Stimulated activated CD4-positive, alpha-beta T cell treated with anti-CD3 and anti-CD28 coated beads, Interleukin-1b, Interleukin-23, amount 100 ng/mL, for 48 hours (primary cell): ENCODE measurements at places on chromosomes 13 and 19.

- DNase-seq, result no peak
Measured at GRCh38 chr13:100824366-100824765, 149.8 kb upstream of the TMTC4 start.

DNA sequence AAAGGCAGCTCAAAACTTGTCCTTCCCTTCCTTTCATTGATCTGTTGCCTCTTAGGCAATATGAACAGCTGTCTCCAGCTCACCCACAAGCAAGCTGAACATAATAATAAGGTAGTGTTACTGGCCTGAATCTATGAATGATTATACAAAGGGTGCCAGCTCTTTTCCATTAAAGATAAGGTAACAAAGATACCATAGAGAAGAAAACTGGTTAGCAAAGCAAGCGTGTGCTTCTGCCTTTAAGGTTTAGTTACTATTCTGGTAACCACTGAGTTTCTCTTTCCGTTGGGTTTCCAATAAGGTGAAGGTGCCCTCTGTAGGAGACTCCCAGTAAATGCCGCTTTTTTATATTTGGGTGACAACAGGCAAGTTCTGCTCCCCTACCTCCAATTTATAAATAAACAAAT lies 12.1 kb upstream of the DACH1 start:
- DNase-seq, result no peak

DNA sequence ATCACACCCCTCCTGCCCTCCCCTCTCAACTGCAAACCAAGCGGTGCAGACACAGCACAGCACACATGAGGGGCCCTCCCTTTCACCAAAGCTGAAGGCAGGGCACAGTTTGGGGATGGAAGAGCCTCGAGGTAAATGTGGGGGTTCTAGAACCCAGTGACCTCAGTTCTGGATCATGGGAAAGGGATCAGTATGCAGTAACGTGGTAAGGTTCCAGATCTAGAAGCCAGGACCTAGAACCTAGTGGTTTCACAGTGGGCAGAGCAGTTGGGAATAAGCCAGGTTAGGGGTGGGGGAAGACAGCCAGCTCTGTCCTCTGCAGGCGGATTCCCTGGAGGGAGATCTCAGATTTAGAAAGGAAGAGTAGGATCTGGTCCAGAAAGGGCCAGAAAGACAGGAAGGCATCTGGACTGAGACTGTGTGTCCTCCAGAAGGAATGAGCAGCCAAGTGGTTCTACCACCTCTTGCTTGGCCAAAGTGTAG lies 3.1 kb downstream of the FTL start:
- DNase-seq, result no peak

DNA sequence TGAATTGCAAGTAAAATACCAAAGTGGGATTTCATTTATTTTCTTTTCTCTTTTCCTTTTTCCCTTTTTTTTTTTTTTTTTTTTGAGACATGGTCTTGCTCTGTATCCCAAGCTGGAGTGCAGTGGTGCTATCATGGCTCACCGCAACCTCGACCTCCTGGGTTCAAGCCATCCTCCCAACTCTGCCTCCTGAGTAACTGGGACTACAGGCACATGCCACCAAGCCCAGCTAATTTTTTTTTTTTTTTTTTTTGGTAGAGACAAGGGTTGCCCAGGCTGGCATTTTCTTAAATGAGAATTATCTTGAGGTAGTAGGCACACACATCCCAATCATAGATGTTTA lies 68.5 kb upstream of the GPR183 start:
- DNase-seq, result no peak

DNA sequence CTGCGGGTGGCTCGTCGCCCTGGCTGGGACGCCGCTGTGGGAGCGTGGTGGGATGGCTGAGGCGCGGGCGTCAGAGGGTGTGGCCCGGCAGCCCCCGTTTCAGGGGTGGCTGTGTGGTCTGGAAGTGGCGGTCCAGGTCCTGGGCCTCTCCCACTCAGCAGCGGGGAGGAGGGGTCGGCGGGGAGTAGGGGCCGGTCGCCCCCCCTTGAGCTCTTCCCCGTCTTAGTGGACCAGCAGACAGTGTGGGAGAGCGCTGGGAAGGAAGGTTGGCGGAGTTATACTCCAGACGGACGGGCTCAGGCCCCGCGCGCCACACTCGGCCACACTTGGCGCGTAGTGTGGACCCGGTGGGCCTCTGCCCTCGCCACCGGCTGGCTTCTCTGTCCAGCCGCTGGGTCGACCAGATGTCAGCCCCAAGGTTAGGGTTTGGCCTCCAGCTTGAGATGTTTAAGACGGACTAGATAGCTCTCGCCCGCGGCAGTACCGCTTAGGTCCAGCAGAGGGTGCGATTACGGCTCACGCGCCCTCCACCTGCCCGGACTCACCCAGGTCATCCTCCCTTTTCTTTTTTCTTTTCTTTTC lies 21.7 kb upstream of the ZNF429 start:
- peak; percentile 64 for DNase-seq

DNA sequence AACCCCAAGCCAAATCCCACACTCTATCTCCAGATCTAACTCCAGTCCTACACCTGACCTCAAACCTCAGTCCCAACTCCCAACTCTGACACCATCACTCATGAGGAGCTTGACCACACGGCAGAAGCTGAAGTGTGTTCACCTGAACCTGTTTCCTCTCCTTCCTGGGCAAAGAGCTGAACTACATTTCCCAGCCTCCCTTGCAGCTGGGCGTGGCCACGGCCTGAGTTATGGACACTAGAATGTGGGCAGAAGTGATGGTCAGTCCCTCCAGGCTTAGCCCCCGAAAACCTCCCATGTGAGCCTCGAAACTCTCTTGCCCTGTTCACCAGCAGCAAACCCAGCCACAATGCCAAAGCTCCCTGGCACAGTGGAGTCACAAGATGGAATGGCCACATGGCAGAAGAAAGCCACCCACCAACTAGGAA lies 19.5 kb upstream of the MEIS3 start:
- no peak for DNase-seq

DNA sequence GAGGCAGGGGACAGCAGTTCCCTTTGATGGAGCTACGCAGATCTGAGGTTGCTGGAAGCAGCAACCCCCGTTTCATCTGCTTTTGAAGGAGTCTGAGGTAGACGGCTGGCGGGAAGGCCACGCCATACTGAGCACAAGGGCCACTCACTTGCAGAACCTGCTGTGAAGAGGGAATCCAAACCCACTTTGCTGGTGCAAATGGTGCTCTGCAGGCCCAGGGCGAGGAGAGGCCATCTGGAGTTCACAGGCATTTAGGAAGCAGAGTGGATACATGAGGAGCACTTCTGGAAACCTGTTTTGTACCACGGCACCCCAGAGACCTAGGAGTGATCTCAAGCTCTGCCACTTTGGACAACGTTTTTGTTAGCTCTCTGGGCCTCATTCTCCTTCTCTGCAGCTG lies 227.8 kb downstream of the UQCRFS1 start:
- DNase-seq, result no peak

- no peak for DNase-seq
Measured at GRCh38 chr13:103614761-103615160, 548.5 kb upstream of the SLC10A2 start.

- DNase-seq, result no peak
Measured at GRCh38 chr13:93248627-93249047, 22.0 kb downstream of the GPC6 start.

GRCh38 chr13:27533155-27533643 lies 82.8 kb upstream of the MTIF3 start:
- DNase-seq, result peak; percentile 29

GRCh38 chr13:22740264-22740663 lies 440.5 kb upstream of the SGCG start:
- DNase-seq, result no peak

- DNase-seq, result no peak
Measured at GRCh38 chr13:46885018-46885417, 11.8 kb downstream of the HTR2A start.

DNA sequence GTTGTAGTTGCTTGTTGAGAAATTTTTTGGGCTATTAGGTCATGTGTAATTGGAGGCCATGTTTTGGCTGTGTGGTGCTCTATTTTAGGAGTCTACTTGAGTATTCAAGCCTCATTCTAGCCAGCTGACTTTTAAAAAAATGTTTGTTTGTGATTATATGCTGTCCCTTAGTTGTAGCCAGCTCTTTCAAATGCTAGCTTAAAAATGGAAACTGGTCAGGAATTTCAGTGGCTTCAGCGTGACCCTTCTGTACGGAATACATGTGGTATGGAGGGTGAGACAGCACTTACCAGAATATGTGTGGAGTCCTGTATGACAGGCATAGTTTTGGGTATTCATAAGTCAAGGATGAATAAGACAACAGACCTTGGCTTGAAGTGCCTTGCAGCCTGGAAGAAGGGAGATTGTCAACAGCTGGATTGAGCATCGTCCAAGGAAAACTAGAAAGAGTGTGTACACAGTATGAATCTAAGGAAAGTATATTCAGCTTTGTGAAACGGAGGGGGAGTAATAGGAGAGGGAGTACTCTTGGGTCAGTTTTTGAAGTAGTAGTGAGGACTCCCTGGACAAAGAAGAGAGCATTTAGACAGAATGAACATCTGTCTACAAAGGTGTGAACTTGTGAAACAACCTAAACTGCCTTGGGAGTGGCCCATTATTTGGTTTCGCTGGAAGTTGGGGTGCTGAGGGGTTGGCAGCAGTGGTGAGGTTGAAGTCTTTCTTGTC lies 20.0 kb upstream of the WTIP start:
- no peak for DNase-seq

- DNase-seq, result no peak
Measured at GRCh38 chr13:79456656-79457365, 24.1 kb upstream of the NDFIP2 start.

- no peak for DNase-seq
Measured at GRCh38 chr13:109036078-109036780, 406.8 kb downstream of the MYO16 start.
